WTC11 (cell line): ENCODE measurements at places on chromosomes 4 and X.

- peak; percentile 15 for DNase-seq
Observed at GRCh38 chrX:54494989-54495813, 833 bp downstream of the FGD1 start.

DNA sequence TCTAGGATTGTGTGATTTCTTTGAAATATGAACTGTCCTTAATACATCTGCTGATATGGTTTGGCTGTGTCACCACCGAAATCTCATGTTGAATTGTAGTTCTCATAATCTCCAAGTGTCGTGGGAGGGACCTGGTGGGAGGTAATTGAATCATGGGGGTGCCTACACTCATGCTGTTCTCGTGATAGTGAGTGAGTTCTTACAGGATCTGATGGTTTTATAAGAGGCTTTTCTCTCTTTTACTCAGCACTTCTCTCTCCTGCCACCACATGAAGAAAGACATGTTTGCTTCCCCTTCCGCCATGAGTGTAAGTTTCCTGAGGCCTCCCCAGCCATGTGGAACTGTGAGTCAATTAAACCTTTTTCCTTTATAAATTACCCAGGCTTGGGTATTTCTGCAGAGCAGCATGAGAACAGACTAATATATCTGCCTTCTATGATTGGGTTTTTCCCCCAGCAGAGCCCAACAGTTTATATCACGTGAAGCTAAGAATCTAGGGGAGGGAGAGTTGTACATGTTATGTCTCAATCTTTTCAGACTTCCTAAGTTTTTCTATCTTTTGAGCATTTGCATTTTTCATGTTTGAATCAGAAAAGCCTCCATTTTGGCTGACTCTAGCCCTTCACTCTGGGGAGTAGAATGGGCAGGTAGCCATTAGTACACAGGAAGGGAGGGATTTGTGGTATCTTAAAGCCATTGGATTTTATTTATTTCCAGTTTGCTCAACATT lies 58.9 kb downstream of the PLAC1 start:
- DNase-seq, result no peak

DNA sequence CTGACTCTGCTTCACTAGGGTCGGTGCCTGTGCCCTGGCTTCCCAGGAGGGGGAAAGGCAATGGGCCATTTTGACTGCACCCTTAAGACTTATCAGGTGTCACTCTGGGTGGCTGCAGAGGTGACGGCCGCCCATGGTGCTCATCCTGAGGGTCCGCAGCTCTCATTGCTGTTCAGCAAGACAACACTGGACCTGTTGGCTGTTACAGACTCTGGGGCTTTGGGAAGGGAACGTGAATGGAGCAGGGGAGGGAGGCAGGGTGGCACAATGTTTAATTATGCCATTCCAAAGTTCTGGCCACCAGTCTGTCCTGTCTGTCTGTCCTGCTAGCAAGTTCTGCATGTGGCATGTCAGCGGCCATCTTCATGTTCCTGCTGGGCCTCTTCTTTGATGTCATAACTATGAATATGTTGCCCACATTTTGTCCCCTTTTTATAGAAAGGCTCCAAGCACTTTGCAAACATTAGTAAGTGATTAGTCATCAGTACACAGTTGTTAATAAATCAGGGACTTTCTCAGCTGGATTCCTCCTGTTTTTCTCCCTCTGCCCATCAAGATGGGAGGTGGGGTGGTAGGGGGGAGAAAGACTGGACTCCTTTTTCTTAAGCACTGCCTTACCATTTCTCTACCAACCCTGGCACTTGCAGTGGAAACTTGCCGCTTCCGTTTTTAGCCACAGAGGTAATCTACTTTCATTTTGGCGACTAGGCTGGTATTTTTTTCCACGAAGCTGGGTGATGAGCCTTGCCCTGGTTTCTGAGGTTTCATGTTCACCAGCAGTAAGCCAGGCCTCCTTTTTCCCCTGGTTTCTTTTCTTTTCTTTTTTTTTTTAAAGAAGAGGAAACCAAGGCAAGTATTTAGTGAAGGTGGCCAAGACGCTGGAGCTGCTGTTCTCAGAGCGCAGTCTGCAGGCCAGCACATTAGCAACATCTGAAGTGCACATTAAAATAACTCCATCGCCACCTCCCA lies 88.6 kb upstream of the TRIM2 start:
- DNase-seq, result no peak

DNA sequence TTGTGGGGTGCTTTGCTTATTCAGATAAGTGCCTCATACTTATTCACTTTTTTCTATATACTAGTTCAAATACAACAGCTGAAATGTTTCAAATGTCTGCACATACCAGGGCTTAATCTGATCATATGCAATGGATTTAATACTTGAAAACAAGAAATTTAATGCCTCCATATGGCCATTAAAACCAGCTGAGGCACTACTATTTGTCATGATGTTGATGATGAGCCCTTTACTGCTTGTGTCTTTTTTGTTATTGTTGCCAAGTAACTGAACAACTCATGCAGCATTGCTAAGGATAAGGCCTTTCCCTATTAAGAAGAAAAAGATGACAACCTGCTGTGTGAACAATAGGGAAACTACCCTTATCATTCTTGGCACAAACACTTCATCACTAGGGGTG lies 52.5 kb downstream of the MAGEB10 start:
- DNase-seq, result no peak

DNA sequence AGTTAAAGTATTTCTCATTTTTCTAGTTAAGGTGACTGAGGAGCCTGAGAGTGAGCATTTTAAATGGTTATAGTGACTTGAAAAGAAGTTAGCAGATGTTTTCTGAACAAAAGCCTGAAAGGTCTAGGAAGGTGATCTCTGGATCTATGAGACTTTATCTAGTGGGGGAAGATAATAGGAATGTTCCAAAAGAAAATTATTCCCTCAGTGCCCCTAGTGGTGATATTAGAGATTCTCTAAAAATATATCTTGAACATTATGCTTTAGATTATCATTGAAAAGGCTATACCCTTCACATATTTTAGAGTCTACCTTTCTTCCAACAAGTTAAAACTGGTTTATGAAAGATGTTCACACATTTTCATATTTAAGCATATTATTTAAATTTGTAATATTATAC lies 69.0 kb upstream of the SPANXN1 start:
- DNase-seq, result no peak

- DNase-seq, result no peak
Observed at GRCh38 chrX:47902161-47902560, 65.5 kb downstream of the ZNF81 start.

DNA sequence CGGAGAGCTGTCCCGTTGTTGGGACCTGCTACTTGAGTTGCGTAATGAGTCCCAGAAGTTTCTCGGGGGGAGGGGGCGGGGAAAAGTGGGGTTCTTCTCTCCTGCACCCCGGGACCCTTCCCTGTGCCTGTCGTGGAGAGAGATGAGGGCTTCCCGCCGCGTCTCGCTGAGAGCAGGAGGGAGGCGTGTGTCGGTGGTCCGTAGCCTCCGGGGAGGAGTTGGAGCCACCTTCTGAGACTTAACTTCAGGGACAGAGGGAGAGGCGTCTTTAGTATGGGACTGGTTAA lies 698 bp downstream of the AFF1 start:
- DNase-seq, result no peak

DNA sequence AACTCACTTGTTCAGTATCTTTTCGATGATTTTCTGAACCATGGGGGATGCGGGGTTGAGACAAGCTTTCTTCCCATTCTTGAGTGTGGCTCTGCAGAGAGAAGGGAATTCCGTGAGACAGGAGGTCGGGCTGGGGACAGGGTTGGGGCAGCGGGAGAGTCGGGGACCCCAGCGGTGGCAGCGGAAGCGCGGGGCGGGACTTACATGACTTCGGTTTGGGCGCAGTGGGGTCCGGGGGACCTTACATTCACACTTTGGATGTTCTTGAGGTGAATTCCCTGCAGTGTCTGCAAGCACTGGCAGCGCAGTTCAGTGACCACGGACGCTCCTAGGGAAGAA lies 434 bp downstream of the CXCL3 start:
- DNase-seq, result peak; percentile 35

DNA sequence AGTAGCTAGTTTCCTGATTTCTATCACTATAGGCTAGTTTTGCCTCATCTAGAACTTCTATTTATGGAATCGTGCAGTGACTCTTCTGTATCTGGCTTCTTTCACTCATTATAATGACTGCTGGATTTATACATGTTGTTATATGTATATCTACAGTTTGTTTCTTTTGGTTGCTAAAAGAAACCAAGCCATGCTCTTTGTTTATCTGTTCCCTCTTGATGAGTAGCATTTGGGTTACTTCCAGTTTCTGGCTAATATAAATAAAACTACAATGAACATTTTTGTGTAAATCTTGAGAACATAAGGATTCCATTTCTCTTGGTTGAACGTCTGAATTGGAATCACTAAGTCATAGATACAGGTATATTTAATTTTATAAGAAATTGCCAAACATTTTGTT lies 73.9 kb downstream of the ARHGAP24 start:
- DNase-seq, result no peak

GRCh38 chr4:10666616-10667015 lies 18.0 kb downstream of the CLNK start:
- no peak for DNase-seq

DNA sequence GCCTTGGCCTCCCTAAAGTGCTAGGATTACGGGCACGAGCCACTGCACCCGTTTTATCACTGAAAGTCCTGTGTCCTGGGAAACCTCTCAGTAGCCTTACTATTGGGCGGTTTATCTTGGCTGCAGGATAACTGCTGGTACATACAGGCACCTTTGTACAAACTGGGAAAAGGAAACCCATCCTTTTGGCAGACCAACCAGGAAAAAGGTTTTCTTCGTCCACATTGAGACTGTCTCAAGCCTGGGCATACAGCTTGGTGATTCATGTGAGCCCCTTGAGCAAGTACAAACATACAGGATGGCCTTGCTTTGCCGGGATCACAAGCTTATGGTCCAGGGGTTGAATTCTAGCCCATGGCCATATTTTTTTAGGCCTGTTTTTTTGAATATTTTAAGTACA lies 32.8 kb downstream of the RWDD4 start:
- no peak for DNase-seq

- DNase-seq, result no peak
Observed at GRCh38 chrX:54564936-54565335, 34.9 kb downstream of the GNL3L start.

GRCh38 chrX:69021141-69021960 lies 143.9 kb downstream of the PJA1 start:
- no peak for DNase-seq

DNA sequence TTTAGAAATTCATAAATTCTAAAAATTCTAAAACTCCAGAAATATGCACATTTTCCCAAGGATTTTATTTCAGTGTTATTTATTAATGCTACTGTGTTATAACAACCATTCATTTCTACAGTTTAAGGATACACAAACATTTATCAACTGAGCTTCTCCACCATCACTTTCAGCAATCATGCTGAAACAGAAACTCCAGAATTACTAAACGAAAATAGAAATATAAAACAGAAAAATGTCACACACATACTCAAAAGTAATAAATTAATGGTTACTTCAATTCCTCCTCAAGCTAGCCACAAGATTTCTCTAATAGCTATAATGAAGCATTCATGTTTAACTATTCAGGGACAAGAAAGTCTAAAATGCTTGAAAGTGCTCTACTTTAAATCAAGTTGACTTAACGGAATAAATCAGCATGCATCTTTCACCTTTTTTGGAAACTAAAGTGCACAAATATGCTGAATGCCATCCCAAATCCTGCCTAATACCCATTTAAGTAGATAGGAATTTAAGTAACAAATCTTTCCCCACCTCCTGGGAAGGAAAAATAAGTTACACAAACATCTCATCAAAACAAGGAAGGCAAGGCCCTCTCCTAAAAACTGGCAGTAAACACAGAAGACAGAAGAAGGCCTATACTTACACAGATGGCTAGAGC lies 563 bp downstream of the FAM13A start:
- DNase-seq, result no peak

DNA sequence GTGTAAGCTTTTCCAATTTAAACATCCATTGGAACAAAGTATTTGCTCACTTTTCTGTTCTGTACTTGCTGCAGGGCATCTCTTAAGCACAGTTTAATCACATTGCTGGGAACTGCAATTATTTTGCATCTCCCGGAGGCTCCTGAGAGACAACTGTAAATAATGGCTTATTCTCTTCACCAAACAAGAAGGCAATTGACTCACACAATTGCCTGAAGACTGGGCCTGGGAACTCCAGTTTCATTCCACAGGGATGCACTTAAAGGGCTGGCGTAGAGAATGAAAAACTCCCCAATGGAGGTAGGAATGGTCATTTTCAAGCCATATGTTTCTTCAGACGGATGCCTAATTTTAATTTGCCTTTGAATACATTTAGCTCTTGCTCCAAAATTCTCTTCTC lies 29.5 kb downstream of the TFDP3 start:
- DNase-seq, result no peak

DNA sequence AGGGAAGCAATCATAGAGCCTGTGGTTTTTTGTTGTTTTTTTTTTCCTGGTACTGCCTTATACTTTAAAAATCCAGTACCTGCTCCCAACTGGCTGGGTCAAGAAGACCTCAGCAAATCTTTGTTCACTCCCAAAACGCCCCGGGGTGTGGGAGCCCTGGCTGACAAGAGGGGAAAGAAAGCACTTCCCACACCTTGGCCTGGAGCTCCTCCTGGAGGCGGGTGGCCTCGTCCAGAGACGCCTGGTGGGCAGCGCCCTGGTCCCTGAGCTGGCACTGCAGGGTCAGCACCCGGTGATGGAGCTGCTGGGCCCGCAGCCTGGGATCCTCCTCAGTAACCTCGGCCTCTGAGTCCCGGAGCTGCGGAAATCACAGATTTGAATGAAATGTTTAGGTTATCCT lies 38.2 kb downstream of the C4orf50 start:
- DNase-seq, result peak; percentile 85

DNA sequence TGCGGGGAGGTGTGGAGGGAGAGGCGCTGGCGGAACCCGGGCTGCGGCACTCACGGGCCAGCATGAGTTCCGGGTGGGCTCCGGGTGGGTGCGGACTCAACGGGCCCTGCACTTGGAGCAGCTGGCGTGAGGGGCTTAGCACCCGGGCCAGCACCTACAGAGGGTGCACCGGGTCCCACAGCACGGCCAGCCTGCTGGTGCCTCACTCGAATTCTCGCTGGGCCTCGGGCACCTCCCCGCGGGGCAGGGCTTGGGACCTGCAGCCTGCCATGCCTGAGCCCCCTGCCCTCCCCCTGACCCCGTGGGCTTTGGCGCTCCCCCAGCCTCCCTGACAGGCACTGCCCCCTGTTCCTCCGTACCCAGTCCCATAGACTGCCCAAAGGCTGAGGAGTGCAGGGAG lies 10.8 kb upstream of the CAMK2D start:
- no peak for DNase-seq

- no peak for DNase-seq
Observed at GRCh38 chr4:80183250-80184052, 13.9 kb upstream of the PRDM8 start.

GRCh38 chrX:19389227-19389845 lies 45.6 kb downstream of the PDHA1 start:
- no peak for DNase-seq

- DNase-seq, result no peak
Observed at GRCh38 chr4:176422001-176422400, 102.2 kb downstream of the SPCS3 start.

DNA sequence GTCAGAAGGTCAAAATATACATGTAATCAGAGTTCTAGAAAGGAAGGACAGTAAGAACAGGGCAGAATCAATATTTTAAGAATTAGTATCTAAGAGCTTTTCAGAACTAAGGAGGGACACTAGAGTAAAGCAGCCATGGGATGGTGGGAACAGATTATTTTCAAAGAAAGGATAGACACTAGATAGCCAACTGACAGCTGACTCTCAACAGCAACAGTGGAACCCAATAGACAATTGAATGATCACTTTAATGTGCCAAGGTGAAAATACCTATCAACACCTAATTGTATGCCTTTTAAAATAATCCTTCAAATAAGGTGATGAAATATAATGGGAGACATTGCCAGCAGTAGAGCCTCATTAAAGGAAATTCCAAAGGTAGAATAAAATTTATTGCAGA lies 26.5 kb upstream of the CCDC160 start:
- DNase-seq, result no peak
